ENCODE measurements at places on chromosomes 3 and 15.

GRCh38 chr3:14435175-14436014 is 33.0 kb downstream of the SLC6A6 start:
- no peak for ATAC-seq

GRCh38 chr3:170572665-170573253 is 13.1 kb downstream of the SLC7A14 start:
- peak; percentile 87 for ATAC-seq

GRCh38 chr15:70954171-70954570 is 61.5 kb downstream of the LRRC49 start:
- ATAC-seq: no peak

GRCh38 chr3:192481638-192482037 is 245.7 kb downstream of the FGF12 start:
- no peak for ATAC-seq

DNA sequence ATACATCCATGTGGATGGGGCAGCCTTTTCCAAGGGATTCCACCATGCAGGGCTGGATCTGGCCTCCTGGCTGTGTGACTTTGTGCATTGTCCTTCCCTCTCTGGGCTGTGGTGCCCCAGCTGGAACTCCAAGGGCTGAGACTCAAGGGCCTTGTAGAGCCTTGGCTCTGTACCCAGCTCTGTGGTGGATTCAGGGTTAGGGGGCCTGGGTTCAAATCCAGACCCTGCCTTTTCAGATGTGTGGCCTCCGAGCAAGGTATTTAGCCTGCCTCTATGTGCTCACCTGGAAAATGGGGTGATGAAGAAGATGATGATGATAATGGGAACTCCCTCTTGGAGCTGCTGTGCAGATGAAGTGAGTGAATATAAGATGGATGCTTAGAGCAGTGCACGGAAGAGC is 161.9 kb downstream of the WNT7A start:
- no peak for ATAC-seq

DNA sequence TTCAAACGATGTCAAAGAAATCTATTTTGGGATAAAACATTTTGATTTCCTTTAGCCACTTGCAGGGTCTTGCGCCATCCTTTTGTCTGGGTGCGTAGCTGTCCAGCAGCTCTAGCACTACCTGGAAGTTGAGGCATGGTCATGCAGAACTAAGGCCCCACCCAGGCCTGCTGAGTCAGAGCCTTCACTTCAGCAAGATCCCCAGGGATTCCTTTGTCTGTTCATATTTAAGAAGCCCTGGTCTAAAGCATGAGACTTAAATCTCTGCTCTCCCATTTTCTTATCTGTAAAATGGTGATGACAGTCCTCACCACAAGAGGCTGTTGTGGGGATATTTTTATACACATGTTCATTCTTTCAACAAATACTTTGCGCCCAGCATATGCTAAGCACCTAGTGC is 99.0 kb upstream of the CTDSPL start:
- no peak for ATAC-seq

DNA sequence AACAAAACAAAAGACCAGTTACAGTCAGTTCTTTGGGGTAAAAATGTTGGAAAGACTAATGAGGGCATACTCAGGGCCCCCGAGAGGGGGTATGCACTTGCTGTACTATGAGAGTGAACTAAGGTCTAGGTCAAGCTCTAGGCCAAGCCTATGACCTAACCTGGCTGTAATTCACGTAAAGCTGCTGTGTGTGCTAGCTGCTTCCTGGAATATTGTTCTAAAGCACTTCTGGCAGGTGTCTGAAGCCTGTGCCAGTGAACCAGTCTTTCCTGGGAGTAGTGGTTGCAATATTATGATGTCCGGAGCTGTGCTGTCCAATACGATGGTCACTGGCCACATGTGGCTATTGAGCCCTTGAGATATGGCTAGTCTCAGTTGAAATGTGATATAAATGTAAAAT is 13.1 kb upstream of the CX3CR1 start:
- no peak for ATAC-seq

- no peak for ATAC-seq
Measured at GRCh38 chr3:851098-851790, 241.6 kb upstream of the CNTN6 start.

- ATAC-seq: peak; percentile 41
Measured at GRCh38 chr15:71687902-71688508, 122.3 kb upstream of the NR2E3 start.
